ENCODE measurements at places on chromosomes 5 and 9. TPM values are rescaled to one million over a fixed set of nuclear protein-coding genes. Genes with fewer than 3 reads are reported as not detected.

Gene PHF24
- not detected for polyA plus RNA-seq

- H3K4me3 ChIP-seq: no peak overlapping the region
- no peak for DNase-seq
- H3K36me3 ChIP-seq: no peaks in the 10 kb centered on the region
- H3K4me1 ChIP-seq: no peaks in the 10 kb centered on the region
- H3K27me3 ChIP-seq: no peaks in the 10 kb centered on the region
These were observed 7.9 kb downstream of the GABRP start for GRCh38 chr5:170791325-170791954.

Gene CCDC69
- polyA plus RNA-seq: 83.0 TPM

DNA sequence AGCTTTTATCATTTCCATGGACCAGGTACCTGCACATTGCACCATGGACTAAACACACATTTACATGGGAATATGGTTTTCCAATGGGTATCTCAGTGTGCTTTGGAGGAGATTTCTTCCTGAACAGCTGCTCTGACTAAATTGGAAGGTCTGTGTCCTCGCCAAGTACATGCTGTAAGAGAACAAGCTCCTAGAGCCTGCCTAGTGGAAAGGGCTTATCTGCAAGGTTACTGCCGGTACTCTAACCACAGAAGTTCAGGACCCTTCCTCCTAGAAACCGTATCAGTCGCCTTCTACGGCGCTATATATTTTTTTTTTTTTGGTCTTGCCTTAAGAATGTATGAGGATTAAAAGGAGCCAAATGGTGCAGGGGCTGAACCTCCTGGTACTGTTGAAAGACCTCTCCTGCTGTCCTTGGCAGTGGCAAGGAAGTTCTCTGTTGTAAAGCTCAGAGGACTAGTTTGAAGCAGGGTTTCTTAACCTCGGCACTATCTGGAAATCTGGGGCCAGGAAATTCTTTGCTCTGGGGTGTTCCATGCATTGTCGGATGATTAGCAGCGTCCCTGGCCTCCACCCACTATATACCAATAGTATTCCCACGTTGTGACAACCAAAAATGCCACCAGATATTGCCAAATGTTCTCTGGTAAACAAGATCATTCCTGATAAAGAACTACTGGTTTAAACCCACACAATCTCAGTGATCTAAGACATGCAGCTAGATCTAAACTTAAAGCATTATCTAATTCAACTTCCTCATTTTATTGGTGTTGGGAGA is 107.4 kb downstream of the FBXO38 start:
- H3K27me3 ChIP-seq: no peaks in the 10 kb centered on the region
- DNase-seq: no peak
- H3K27ac ChIP-seq: no peak overlapping the region
- no peak overlapping the region for H3K4me3 ChIP-seq
- no peaks in the 10 kb centered on the region for H3K4me1 ChIP-seq

Gene NTRK2
- not detected for polyA plus RNA-seq

DNA sequence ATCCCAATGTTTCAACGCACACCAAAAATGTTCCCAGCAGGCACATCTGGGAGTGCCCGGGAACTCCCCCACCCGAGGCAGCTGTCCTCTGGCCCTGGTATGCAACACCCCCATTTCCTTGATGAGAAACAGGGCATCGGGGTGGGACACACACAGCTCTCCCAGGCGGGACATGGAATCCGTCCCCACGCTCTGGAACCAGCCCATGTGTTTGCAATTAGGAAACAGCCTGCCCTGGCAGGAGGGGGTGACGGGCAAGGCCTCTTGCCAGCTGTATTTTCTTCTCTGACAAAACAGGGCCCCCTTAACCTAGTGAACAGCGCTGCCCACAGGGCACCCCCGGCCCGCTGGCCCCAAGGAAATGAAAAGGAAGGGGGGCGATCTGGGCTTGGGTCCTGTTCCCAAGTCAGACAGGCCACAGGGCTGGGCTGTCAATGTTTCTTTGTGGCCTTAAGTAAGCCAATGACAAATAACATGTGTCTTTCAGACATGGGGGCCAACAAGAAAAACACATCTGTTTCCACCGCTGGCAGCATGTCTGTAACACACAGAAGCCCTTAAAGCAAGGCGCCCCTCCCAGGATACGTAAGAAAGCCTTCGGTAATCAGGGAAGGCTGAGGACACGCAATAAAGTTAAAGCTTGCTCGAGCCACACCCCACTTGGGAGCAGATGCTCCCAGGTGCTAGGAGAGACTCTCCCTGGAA is 125.3 kb downstream of the ROR2 start:
- no peaks in the 10 kb centered on the region for H3K4me1 ChIP-seq
- H3K4me3 ChIP-seq: no peak overlapping the region
- H3K27ac ChIP-seq: no peak overlapping the region

- H3K4me1 ChIP-seq: no peaks in the 10 kb centered on the region
- no peaks in the 10 kb centered on the region for H3K36me3 ChIP-seq
- DNase-seq: no peak
- no peak overlapping the region for H3K4me3 ChIP-seq
- no peaks in the 10 kb centered on the region for H3K27me3 ChIP-seq
These were observed 44.1 kb upstream of the PDE4D start for GRCh38 chr5:59937633-59938032.

DNA sequence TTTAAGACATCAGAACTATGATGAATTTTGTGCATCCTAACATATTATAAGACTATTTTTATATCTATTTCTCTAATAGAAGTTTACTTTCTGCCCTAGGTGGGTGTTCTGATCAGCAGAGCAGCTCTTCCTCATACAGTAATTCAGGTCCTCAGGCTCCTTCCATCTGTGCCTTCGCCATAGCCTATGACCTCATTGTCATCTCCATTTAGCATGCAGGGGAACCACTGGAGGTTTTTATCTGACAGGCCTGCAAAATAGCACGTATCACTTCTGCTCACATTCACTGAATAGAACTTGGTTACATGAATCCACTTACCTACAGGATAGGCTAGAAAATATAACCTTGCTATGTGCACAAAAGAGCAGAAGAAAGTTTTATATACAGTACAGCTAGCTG is 159.4 kb upstream of the CCNH start:
- H3K27me3 ChIP-seq: no peaks in the 10 kb centered on the region
- H3K4me1 ChIP-seq: no peaks in the 10 kb centered on the region
- no peak overlapping the region for H3K4me3 ChIP-seq
- no peaks in the 10 kb centered on the region for H3K36me3 ChIP-seq

GRCh38 chr5:120550358-120550757 is 86.3 kb downstream of the PRR16 start:
- H3K4me3 ChIP-seq: no peak overlapping the region
- no peaks in the 10 kb centered on the region for H3K27me3 ChIP-seq
- no peaks in the 10 kb centered on the region for H3K36me3 ChIP-seq
- DNase-seq: no peak

- no peaks in the 10 kb centered on the region for H3K36me3 ChIP-seq
- no peak overlapping the region for H3K27ac ChIP-seq
- peaks cover 17% of the 10 kb centered on the region for H3K4me1 ChIP-seq
- H3K4me3 ChIP-seq: peak overlapping the region; percentile 82
- peaks cover 7% of the 10 kb centered on the region for H3K27me3 ChIP-seq
These were observed 21.1 kb upstream of the ARAP3 start for GRCh38 chr5:141703133-141703561.

GRCh38 chr5:137619191-137619870 is 116.6 kb downstream of the KLHL3 start:
- H3K27ac ChIP-seq: no peak overlapping the region
- H3K36me3 ChIP-seq: peaks cover 13% of the 10 kb centered on the region
- DNase-seq: no peak
- no peak overlapping the region for H3K4me3 ChIP-seq

DNA sequence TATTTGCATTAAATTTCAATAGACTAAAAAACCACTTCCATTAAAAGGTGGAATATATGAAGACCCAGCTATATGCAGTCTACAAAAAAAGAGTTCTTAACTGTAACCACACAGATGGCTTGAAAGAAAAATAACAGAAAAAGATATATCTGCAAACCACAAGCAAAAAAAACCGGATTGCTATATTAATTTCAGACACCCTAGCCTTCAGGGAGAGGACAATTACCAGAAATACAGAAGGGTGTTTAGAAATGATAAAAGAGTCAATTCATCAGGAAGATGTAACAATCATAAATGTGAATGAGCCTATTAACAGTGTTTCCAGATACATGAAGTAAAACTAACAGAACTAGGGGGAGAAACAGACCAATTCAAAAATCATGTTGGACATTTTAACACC is 56.9 kb upstream of the SMIM23 start:
- no peak overlapping the region for H3K4me3 ChIP-seq
- no peaks in the 10 kb centered on the region for H3K36me3 ChIP-seq
- H3K4me1 ChIP-seq: no peaks in the 10 kb centered on the region

DNA sequence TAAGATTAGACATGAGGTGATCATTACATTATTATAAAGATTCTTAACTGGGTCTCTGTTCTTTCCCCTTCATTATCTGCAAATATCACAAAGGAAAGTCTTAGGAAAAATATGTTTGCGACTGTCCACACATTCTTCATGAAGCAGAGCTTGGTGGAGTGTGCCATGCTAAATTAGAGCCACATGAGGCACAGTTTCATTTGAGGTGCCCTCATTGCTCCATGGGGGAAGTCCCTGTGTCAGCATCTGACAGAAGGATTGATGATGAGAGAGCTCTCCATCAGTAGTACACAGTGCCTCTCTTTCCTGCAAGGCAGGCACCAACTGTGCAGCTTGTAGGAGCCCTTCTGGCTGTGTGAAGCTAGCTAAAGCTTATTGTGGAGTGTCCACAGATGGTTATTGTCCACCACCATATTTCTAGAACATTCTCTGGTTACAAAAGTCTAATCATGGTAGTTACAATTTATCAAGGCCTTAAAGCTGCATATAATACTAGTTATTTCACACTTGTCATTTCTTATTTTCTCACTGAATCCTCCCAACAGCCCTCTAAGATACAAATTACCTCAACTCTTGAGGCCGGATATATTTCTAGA is 63.9 kb downstream of the C9orf152 start:
- no peak overlapping the region for H3K27ac ChIP-seq
- no peak overlapping the region for H3K4me3 ChIP-seq

Gene SCGB3A2
- not detected for polyA plus RNA-seq

- H3K4me1 ChIP-seq: no peaks in the 10 kb centered on the region
- no peak overlapping the region for H3K27ac ChIP-seq
- H3K36me3 ChIP-seq: no peaks in the 10 kb centered on the region
- no peak overlapping the region for H3K4me3 ChIP-seq
- H3K27me3 ChIP-seq: no peaks in the 10 kb centered on the region
These were observed 182.8 kb downstream of the SPOCK1 start for GRCh38 chr5:137316346-137316736.

DNA sequence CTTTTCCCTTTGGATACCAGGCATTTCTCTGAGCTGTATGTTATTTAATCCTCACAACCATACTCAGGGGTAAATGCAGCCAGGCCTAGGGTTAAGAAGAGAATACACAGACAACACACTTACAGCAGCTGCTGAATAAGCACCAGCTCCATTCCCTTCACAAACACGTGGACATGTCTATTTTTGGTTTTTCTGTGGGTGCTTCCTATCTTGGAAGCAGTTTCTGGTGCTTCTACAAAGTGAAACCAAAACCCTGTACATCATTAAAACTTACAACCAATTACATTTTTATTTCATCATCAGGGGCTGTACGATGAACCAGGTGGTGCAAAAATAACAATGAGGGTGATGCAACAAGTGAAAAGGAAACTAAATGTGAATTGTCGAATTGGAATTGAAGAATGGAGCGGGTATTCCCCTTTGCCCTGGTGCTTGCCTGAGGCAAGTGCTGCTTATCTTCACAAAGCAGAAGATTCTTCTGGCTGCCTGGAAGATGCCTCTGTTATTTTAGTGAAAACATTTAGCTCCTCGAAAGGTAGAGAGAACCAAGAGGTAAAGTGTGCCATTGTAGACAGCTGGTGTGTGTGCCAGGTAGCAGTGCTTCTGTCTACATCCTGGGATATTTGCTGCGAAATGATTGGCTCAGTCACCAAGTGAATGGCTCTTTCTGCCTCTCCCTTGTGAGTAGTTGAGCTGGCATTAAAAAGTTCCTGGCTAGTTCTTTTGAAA is 18.6 kb upstream of the IFNB1 start:
- H3K4me1 ChIP-seq: peaks cover 27% of the 10 kb centered on the region
- no peaks in the 10 kb centered on the region for H3K27me3 ChIP-seq
- H3K4me3 ChIP-seq: peak overlapping the region; percentile 57
- DNase-seq: peak; percentile 65
- H3K36me3 ChIP-seq: no peaks in the 10 kb centered on the region

- H3K27me3 ChIP-seq: no peaks in the 10 kb centered on the region
- DNase-seq: no peak
- no peak overlapping the region for H3K4me3 ChIP-seq
These were observed 72.7 kb downstream of the ANKRD33B start for GRCh38 chr5:10636363-10637142.

Gene PCDHA8
- polyA plus RNA-seq: not detected

- no peak overlapping the region for H3K27ac ChIP-seq
- H3K4me3 ChIP-seq: no peak overlapping the region
These were observed 3.0 kb downstream of the LECT2 start for GRCh38 chr5:135951807-135952206.

GRCh38 chr5:88452820-88453219 is 184.2 kb upstream of the TMEM161B start:
- H3K4me3 ChIP-seq: no peak overlapping the region
- H3K36me3 ChIP-seq: no peaks in the 10 kb centered on the region
- H3K27ac ChIP-seq: no peak overlapping the region

Gene UNC13B
- polyA plus RNA-seq: 0.26 TPM

Gene SLC27A4
- 8.6 TPM for polyA plus RNA-seq

- no peak overlapping the region for H3K4me3 ChIP-seq
- no peak overlapping the region for H3K27ac ChIP-seq
- DNase-seq: no peak
These were observed 100.8 kb downstream of the CTNND2 start for GRCh38 chr5:11803436-11803835.

- no peak overlapping the region for H3K4me3 ChIP-seq
- H3K36me3 ChIP-seq: no peaks in the 10 kb centered on the region
- no peaks in the 10 kb centered on the region for H3K27me3 ChIP-seq
- no peaks in the 10 kb centered on the region for H3K4me1 ChIP-seq
These were observed 42.3 kb downstream of the RXRA start for GRCh38 chr9:134368571-134368970.

Gene SV2C
- 0.02 TPM for polyA plus RNA-seq

Gene TMEM215
- not detected for polyA plus RNA-seq

- no peak overlapping the region for H3K4me3 ChIP-seq
- DNase-seq: peak; percentile 50
These were observed 48.2 kb downstream of the KIF2A start for GRCh38 chr5:62354028-62354874.

Gene PCDHB11
- polyA plus RNA-seq: not detected

Gene KCNT1
- polyA plus RNA-seq: not detected

GRCh38 chr9:136244969-136245218 is 718 bp downstream of the QSOX2 start:
- peak overlapping the region; percentile 32 for H3K27ac ChIP-seq
- no peaks in the 10 kb centered on the region for H3K36me3 ChIP-seq
- H3K27me3 ChIP-seq: no peaks in the 10 kb centered on the region
- H3K4me3 ChIP-seq: peak overlapping the region; percentile 50
- no peak for DNase-seq

GRCh38 chr5:170818232-170818631 is 34.7 kb downstream of the GABRP start:
- no peaks in the 10 kb centered on the region for H3K4me1 ChIP-seq
- H3K27ac ChIP-seq: no peak overlapping the region
- no peaks in the 10 kb centered on the region for H3K36me3 ChIP-seq
- no peak for DNase-seq
